Activated effector memory CD4-positive, alpha-beta T cell treated with anti-CD3 and anti-CD28 coated beads, Interleukin-2, amount 50 U/mL, for 16 hours (primary cell): ENCODE measurements at places on chromosomes 4 and X.

- DNase-seq = no peak
Observed at GRCh38 chr4:22167201-22167600, 218.6 kb upstream of the KCNIP4 start.

DNA sequence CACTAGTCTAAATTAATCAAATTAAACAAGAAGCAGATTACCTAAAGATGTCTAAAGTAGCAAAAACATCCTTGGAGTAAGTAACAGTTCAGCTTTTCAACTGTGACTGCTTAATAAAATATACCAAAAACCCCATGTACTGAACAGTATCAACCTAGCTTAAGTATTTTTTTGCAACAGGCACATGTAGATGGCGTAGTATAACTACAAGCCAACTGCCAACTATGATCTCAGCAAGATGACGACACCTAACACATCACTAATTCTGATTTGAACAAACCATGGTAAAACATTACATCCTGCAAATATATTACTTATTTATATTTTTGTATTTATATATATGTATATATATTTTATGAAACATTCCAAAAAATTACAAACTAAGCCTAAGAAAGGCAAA, 24.5 kb downstream of the DHX15 start:
- DNase-seq = no peak

DNA sequence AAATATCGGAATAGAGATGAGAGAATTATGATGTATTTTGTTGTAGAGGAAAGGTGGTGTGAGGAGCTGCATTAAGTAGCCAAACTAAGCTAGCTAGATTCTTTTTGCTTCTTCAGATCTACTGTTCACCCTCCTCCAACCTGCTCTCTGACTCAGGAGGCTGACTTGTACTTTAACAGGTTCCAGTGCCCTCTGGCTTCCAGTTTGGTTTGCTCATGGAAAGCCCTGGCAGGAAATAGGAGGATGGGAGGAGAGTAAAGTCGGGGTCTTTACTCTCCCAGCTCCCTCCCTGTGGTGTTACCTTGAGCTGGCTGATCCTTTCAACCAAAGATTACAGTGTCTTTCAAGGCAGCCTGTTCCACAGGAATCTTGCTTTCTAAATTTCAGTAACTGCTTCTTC, 277.0 kb upstream of the EDA2R start:
- no peak for DNase-seq

- no peak for DNase-seq
Observed at GRCh38 chr4:64000241-64000640, 409.0 kb downstream of the TECRL start.

DNA sequence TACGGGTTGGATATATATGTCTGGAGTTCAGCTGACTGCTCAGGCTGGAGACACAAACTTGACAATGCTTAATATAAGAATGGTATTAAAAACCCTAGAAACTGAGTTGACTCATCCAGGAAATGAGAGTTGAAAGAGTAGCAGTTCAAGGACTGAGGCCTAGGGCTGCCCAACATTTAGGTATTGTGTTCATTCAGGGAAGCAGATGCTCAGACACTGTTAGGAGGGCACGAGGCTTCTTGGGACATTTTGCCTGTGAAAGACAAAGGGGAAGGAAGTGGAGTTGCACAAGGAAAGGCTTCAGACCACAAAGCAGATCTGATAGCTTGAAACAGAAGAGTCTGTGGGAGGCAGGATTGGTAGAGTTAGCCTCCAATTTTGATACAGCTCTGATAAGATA, 52.0 kb upstream of the HS3ST1 start:
- DNase-seq = no peak
